Suppressor macrophage (primary cell): ENCODE measurements at places on chromosomes 4 and X.
A peak's percentile ranks its signal among the peaks of the same experiment; 100 is the strongest.

DNA sequence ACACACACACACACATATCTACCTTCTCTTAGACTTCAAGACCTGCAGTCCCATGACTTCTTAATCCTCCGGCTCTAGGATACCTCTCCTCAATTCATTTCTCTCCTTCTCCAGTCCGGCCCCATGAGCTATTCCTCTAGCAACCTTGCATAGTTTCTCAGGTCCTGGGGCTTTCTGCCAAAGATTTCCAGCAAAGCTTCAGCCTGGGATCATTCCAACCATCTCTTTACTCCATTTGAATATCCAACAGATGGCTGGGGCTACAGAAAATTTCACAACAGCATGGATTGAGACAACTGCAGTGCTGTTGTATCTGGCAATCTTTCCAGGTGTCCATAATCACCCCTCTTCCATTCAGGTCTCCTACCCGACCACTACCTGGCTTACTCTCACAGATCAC, 184.1 kb downstream of the DCHS2 start:
- no peak for DNase-seq

DNA sequence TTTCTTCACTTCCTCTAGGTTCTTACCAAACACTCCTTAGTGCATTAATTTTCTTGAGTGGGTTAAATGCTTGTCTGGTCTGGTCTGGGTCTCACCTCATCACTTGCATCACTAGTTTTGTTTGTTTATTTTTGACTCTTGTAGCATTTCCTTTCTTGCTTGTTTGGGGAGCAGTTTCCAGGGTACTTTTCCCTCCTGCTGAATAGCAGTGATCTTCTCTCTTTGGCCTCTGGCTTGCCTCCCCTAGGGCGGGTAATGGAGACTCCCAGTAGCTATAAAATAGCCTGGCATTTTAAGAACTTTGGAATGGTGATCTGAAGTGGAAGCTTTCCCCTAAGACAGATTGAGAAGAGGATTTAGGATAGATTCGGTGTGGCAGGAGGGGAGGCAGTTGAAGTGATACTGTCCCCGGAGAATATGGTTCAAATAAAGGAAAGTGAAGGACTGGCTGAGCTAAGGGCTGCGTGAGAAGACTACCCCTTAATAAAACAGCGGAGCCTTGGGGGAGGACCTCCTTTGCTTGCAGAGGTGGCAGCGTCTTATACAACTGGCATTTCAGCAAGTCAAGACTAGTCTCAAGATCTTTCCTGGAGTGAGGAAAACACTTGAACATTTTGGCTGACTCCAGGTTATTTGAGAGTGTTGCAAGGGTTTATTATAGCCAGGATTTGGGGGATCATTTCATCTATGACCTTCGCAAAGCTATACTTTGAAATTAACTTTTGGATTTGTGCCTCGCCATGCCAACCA, 190.6 kb downstream of the FRAS1 start:
- DNase-seq = no peak

GRCh38 chr4:15040916-15041463, 38.7 kb downstream of the CPEB2 start:
- DNase-seq = no peak

GRCh38 chr4:158811704-158812103, 42.9 kb downstream of the FNIP2 start:
- DNase-seq = peak; percentile 96

- DNase-seq = no peak
These were observed 116.7 kb downstream of the FNIP2 start for GRCh38 chr4:158885564-158885963.

- no peak for DNase-seq
These were observed 344.6 kb upstream of the CTSO start for GRCh38 chr4:156298230-156298629.

- no peak for DNase-seq
These were observed 197.6 kb upstream of the PSAPL1 start for GRCh38 chr4:7632341-7632740.

DNA sequence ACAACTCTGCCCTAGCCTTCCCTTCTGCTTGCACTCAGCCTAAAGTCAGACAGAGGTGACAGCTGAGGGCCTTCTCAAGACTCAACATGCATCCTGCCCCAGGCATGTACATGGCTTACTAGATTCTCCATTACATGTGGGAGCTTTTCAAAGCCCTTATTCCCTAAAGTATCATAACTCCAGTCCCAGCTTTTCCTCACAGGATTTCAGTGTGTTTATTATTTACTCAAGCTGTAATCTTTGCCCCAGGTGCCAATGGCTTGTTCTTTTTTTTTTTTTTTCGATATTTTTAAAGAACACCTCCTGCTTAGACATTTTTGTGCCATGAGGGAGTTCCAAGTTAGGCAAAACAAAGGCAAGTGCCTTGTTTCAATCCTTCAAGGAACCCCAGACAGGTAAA, 154.0 kb upstream of the RADX start:
- DNase-seq = no peak

DNA sequence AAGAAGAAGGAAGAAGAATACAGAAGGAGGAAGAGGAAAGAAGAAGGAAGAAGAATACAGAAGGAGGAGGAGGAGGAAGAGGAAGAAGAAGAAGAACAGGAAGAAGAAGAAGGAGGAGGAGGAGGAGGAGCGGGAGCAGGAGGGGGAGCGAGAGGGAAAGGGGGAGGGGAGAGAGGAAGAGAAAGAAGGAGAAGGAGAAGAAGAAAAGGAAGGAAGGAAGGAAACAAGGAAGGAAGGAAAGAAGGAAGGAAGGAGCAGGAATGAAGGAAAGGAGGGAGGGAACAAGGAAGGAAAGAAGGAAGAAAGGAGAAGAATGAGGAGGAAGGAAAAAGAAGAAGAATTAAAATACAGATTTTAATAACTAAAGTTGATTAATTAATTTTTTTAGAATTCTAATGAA, 82.5 kb upstream of the PTPN13 start:
- DNase-seq = no peak

- no peak for DNase-seq
These were observed 22.0 kb downstream of the NPNT start for GRCh38 chr4:105917171-105917685.

GRCh38 chr4:76515975-76516843, 81.2 kb downstream of the SHROOM3 start:
- peak; percentile 42 for DNase-seq

- no peak for DNase-seq
These were observed 83.9 kb downstream of the SNCA start for GRCh38 chr4:89752932-89753598.

GRCh38 chr4:173525118-173526011, 4.7 kb downstream of the HAND2 start:
- DNase-seq = no peak

DNA sequence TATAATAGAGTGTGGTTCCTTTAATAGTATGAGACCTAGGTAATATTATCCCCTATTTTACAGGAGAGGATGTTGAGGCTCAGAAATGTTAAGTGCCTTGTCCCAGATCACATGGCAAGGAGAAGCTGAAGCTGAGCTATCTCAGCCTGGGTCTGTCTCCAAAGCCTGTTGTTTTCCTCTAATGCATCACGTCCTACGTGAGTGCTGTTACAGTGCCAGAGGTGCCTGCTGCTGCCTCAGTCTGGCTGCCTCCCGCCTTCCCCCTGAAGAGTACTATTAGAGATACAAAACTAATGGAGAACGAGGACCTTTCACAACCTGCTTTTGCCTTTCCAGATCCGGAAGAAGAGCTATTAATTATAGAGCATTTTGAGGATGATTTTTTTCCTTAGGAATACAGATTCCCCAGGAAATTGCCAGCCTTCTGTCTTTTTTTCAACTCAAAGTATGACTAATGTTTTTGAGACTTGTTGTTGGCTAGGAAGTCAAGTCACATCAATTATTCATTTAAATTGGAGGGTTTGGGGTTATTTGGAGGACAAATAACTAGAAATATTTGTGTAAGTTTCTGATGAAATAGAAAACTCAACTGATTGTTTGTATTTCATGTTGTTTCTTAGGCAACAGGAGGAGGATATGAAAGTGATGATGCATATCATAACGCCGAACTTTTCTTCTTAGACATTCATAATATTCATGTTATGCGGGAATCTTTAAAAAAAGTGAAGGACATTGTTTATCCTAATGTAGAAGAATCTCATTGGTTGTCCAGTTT, 43.9 kb upstream of the MTMR1 start:
- DNase-seq = peak; percentile 1

DNA sequence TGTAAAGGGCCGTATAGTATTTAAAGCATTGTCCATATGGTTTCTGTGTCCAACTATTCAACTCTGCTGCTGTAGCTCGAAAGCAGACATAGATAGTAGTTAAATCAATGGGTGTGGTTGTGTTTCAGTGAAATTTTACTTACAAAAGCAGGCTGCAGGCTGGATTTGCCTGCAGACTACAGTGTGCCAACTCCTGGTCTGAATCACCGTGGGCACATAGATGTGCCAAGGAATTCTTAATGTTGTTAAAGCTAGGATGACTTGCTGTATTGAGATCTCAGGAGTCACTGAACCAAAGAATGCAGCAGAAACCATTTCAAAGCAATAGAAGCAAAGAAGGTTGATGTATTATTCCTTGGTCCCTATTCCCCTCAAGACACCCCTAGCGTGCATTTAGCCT, 379.0 kb downstream of the STIM2 start:
- no peak for DNase-seq

DNA sequence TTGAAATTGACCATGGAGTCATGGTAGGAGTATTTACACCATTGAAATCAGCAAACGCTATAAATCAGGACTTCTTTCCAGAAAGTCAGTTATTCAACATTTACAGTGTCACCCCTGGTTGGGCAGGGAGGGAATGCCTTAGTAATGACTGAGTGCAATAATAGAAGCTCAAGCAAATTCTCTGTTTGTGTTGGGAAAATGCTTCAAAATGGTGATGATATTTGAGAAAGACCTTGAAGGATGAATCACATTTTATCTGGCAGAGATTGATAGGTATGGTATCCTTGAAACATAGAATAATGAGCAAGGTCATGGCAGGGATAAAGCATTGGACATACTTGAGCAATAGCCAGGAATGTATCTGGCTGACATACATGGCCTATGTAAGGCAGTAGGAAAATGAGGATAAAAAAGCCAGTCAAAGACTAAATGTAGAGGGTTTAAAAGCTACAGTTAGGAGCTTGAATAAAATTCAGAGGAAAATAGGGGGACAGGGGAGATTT, 248.7 kb downstream of the FMR1NB start:
- no peak for DNase-seq

DNA sequence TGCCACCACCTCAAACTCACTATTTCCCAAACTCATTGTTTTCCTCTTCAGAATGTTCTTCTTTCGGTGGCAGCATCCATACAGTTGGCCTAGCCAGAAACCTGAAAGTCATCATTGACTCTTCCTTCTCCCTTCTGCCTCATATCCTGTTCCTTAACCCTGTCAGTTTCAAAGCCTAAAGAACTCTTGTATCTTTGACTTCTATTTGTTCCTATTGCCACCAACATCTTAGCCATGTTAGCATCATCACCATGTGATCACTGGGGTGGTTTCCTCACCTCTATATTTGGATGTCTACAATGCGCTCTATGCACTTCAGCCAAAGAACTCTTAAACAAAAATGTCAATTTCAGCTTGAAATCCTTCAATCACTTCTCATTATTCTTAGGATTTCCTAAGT, 29.0 kb downstream of the DDX60L start:
- peak; percentile 52 for DNase-seq

DNA sequence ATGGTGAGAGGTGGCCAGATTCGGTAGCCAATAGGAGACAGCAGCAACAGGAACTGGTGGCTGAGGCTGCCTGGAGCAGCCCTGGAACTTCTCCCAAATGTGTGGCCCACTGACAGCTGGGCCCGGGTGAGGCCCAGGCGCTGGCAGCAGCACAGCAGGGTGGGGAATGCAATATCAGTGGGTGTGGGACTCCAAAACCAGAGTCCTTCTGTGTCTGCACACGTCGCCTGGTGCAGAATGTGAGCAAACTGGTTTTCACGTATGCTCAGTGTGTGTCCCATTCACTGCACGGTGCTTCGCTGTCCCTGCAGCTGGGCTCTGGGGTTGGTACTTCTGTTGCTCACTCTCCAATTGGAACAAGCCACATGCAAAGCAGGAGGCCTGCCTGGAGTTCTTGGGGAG, 14.4 kb upstream of the CENPU start:
- DNase-seq = peak; percentile 50

DNA sequence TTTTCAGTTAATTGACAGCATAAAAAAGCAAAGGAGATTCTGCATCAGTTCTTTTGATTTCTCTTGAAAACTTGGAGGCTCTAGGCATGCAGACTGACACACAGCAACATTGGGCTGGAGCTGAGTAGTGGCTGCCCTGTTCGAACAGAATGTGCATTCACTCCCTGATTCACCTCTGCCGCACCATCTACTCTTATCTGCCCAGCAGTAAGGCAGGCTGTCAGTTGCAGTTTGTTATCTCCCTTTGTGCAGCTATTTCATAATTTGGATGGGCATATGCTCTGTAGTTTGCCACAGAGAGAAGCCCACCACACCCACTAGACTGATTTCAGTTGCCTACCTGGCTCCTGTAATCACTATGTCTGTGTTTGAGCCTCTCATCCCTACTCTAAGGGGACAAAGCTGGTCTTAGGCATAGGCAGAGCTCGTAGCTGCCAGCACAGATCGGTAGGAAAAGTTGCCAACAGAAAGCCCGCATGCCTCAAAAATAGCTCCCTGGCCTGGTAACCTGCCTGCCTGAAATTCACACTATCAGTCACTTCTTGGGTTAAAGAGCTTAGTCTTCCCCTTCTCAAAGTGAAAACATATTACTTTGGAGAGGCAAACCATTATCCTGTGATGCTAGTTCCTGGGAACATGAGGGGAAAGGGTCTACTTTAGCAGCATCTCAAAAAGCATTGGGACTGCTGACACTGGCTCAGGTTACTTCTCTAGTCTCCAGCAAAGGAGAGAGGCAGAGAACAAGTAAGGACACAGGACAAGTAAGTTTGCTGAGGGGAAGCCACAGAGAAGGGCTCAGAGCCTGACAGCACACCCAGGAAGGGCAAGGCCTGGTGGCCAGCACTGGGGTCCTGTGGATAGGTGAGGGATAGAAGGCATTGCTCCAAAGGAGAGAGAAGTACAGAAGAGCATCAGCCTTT, 75.9 kb upstream of the TMEM164 start:
- DNase-seq = no peak

- DNase-seq = no peak
These were observed 628.3 kb downstream of the TRIML1 start for GRCh38 chr4:188767496-188767895.
